ENCODE measurements at places on chromosomes 3 and 15. TPM values are rescaled to one million over a fixed set of nuclear protein-coding genes. Genes with fewer than 3 reads are reported as not detected.

The OSTN gene
- total RNA-seq = not detected

The SLC24A5 gene
- total RNA-seq = not detected

The TTLL13 gene
- 0.10 TPM for total RNA-seq

The CACNA2D3 gene
- 3.2 TPM for total RNA-seq

DNA sequence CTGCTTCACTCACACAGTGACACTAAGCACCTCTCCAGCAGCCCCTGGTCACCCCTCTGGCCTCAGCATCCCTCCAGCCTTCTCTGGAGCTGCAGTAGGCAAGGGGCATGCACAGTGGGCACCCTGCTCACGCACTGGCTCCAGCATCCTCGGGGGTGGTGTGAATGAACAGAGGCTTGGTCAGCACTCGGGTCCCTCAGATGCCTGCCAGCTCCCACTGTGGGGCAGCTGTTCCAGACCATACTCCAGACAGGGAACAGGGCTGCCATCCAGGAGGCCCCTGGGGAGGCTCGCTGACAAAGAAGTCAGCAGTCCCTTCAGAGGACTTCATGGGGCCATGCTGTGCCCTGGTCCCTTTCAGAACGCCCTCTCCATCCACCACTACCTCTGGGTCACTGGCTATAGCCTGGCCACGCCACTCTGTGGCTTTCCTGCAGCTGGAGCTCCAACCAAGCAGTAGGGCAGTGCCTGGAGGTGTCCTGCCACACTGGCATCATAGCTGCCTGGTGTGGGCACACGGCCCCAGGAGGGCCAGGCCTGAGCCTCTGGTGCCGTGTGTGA, 26.3 kb downstream of the ALS2CL start:
- no peak for DNase-seq

The C3orf22 gene
- not detected for total RNA-seq

The TGM5 gene
- 0.25 TPM for total RNA-seq

DNA sequence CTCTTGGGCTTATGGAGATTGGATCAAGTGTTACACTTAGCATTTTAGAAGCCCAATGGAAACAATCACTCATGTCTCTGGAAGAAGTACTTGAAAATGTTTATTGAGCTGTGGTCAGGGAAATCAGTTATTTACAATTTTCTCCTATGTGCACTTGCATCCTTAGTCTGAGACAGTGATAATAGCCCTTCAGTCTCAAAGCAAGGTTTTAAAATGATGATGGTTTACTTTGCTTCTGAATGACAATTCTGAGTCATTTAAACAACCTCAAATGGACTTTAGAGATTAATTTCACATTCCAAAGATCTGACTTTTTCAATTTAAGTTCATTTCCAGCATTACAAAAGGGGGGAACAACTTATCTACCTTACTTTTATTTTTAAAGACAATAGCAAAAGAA, 20.1 kb downstream of the TIPARP start:
- DNase-seq = no peak

DNA sequence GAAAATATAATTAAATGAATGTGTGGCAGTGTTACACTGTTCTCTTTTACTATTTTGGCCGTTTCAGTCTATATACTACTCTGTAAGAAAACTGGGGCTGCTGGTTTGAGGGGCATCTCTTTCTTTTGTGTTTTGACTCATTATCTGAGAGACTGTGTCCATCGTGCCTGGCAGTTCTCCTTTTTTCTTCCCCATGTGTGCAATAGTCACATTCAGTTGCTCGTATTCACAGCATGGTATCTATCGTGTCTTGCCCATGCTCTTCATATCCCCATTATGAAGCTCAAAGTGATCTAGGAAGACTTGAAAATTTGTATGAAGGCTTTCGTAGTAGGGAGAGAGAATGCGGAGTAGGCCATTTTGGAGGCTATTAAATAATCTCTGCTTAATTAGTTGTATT, 29.8 kb upstream of the FAH start:
- no peak for DNase-seq

- no peak for DNase-seq
Observed at GRCh38 chr3:102106416-102107097, 257.2 kb downstream of the NFKBIZ start.

DNA sequence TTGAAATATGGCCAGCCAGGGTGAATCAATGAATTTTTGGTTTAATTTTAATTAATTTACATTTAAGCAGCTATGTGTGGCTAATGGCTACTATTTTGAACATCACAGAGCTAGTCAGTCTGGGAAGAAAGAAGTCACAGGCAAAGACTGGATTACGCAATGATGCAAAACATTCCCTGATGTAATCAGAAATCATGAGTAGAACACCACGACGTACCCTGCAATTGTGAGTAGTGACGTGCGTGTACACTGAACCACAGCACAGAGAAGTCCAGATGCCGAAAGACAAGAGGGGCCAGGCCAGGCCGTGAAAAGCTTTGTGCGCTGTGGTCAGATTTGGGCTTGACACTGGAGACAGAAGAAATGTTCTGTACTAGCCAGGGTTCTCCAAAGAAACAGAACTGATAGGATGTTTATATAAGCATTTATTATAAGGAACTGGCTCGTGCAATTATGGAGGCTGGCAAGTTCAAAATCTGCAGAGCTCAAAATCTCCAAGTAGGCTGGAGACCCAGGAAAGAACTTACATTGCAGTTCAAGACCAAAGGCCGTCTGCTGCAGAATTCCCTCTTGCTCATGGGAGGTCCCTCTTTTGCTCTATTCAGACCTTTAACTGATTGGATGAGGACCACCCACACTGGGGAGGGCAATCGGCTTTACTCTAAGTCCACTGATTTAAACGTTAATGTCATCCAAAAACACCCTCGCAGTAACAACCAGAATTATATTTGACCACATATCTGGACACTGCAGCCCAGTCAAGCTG, 44.6 kb downstream of the SH3BP5 start:
- DNase-seq = peak; percentile 78

The LACTB gene
- 52.4 TPM for total RNA-seq

The SLC30A4 gene
- 2.4 TPM for total RNA-seq

DNA sequence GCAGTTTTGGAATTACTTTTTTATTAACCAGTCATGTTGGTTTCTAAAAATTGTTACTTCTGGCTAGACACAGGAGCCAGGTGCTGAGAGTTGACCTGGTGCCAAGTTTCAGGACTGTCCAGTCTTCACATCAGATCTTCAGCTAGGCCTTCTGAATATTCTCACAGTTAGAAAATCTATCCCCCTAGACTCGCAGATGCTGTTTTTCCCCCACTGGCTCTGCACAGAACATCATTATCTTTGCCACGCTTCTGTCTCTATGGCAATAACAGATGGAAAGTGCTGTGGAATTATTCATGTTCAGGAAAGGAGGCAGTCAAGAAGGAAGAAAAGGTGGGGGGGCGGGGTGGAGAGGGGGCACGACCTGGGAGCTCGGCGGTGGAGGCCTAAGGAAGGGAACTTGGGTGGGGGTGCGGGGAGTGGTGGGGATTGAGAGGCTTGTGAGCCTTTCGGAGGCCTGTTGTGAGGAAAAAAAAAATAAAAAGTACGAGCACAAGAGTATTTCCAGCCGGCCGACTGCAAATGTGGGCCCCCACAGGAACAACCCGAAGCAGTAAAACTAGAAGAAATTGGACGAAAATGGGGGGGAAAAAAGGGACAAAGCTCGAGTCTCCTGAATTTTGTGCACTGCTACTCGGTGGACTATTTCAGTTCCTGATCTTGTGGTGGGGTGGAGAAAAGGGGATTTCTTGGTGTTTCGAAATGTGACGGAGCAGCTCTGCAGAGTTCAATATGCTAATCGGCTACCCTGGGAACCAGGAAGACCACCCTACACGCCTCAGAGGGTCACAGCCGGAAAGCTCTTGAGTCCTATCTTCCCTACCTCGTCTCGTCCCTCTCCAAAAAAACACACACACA, 1.5 kb upstream of the SKIL start:
- DNase-seq = peak; percentile 72

- peak; percentile 95 for DNase-seq
Observed at GRCh38 chr15:59298225-59298853, 74.3 kb downstream of the MYO1E start.

The NEO1 gene
- 86.8 TPM for total RNA-seq

DNA sequence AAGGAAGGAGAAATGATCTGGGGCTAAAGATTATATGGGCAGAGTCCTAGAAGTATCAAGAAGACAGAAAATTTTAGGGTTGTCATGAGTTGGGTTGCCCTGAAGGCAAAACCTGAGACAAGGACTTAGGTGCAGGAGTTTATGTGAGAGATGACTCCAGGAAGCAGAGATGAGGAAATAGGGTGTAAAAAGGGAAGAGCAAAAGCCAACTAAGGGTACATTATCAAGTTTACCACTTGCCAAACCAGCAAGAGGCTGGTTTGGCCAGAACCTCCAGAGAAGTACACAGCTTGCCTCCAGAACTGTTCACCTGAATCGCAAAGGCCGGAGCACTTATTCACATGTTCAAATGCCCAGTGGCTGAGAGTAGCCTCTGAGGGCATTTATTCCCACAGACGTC, 116.7 kb downstream of the FHIT start:
- DNase-seq = no peak

The ZWILCH gene
- total RNA-seq = 18.9 TPM

DNA sequence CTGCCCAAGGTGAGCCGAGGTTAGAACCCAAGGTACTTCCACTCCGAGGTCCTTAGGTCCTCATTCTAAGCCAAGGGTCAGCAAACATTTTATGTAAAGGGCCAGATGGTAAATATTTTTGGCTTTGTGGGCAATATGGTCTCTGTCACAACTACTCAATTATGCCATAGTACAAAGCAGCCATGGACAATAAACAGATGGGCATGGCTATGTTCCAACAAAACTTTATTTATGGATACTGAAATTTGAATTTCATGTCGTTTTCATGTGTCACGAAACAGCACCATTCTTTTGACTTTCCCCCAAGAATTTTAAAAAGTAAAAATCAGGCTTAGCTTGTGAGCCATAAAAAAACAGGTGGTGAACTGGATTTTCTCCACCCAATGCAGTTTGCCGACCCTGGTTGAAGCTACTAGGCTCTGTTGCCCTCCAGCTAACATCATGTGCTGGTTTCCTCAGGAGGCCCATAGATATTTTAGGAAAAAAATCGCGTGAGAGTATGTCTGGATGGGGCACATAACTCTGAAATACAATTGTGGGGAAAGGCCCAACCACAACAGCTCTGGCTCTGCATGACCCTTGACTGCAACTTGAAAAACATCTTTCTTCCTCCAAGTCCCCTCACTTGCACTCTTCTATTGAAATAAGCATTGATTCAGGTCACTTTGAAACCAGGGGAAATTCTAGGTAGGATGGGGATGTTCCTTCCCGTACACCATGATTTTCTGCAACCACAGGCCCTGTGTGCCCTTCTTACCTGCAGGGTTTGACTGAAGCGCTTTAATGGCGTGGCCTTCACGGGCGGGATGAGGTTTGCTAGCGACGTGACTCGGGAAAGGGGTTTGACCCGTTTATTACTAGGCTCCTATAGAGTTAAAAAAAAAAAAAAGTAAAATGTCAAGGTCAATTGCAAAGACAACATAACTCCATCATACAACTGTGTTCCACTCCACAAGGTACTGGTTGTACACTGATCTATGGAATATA, 28.5 kb downstream of the ARHGEF3 start:
- DNase-seq = no peak

DNA sequence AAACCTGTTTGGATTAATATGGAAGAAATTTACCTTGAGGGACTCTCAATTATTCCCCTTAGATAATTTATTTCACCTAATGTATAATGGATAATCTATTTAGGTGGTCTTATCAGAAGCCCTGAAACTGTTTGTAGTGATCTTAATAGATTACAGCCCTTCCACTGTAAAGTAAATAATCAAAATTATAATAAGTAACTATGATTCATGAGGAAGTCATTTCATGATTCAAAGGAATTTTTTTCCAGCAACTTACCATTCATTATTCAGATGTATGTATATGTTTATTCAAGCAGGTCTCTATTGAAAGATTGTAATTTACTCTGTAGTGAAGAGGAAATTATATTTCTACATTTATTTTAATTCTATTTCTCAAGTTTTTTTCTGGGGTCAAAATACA, 250.6 kb upstream of the ROBO1 start:
- DNase-seq = no peak

GRCh38 chr3:105674437-105675065, 194.3 kb downstream of the CBLB start:
- no peak for DNase-seq

GRCh38 chr15:51680321-51680720, 982 bp upstream of the SCG3 start:
- no peak for DNase-seq

DNA sequence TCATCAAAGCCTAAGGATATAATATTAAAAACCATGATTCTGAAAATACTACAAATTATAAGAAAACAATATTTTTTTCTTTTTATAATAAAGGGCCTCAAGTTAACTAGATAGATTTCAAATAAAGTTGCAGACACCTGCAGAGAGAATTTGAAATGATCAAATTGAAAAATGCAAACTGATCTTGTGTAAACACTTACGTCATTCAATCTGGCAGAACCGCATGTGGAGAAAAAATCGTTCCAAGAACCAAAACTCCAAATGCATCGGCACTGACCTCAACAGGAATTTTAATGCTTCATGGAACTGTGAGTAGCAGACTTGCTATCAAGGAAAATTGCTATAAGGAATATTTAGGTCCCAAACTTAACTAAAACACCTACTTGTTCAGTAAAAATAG, 17.2 kb downstream of the CPA3 start:
- peak; percentile 3 for DNase-seq

The FILIP1L gene
- total RNA-seq = 111 TPM

The ZMYND10 gene
- 4.7 TPM for total RNA-seq

- peak; percentile 34 for DNase-seq
Observed at GRCh38 chr3:37859354-37859753, 2.3 kb upstream of the CTDSPL start.

DNA sequence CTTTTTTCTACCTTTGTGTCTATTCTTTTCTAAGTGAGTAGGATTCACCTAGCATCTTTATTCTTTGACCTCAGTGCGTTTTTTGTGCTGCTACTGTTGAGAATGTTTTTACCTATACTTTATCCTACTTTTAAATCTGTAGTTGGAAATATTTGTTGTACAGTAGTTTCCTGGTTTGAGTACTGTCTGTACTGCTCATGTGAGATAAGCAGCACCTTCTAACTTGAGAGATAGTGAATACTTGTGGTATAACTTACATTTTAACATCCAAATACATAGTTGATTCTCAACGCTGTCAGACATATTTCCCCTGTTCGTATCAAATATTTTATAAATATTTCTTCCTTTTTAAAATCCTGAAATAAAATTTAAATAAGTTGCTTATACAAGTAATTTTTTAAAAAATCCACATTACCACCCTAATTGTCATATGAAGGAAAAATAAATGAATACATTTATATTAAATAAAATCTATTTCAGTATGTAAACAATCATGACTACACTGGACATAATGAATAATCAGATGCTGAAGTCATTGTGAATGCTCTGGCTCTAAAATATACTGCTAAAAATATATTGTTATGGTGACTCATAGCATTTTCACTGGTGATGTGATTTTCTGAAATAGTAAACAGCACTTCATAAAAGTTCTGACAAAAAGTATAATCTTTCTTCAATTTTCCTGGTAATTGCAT, 17.4 kb downstream of the ATP11B start:
- no peak for DNase-seq

The CNTN6 gene
- 0.35 TPM for total RNA-seq

The FBXO45 gene
- 11.3 TPM for total RNA-seq

GRCh38 chr3:106552351-106553043, 683.7 kb upstream of the CBLB start:
- no peak for DNase-seq

The HEG1 gene
- 97.1 TPM for total RNA-seq

The GPR27 gene
- total RNA-seq = 4.0 TPM

All from renal cortical epithelial cell (primary cell).